ENCODE measurements at places on chromosomes 4 and X.
A peak's percentile ranks its signal among the peaks of the same experiment; 100 is the strongest.

- DNase-seq: no peak
These were observed 2156.6 kb upstream of the TENM3 start for GRCh38 chr4:180086480-180087190.

DNA sequence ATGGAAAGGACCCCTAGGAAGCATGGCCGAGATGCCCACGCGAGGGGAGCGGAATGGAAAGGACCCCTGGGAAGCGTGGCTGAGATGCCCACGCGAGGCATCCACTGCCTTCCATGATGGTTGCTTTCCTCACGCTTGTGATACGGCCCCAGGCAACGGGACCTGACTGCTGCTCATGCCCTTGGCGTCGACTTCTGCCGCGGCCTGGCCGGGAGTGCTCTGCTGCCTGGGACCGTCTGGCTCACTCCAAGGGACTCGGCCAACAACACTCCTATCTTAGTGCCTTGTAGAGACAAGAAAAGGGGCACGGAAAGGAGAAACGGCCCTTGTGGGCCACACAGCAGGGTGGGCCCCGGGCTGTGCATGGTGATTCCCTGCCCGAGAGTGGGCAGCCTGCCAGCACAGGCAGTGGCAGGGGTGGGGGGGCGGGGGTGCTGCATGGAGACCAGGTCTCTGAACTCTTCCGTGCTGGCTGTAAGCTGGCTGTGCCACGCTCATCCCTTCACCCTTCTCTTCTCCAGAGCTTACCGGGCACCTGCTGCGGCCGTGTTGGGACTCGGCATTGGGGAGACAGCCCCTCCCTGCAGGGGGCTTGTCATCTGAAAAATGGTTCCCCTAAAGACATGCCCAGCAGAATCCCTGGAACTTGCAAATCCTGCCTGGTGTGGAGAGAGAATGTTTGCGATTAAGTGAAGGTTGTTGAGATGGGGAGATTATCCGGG is 38.6 kb upstream of the HMX1 start:
- DNase-seq: no peak

DNA sequence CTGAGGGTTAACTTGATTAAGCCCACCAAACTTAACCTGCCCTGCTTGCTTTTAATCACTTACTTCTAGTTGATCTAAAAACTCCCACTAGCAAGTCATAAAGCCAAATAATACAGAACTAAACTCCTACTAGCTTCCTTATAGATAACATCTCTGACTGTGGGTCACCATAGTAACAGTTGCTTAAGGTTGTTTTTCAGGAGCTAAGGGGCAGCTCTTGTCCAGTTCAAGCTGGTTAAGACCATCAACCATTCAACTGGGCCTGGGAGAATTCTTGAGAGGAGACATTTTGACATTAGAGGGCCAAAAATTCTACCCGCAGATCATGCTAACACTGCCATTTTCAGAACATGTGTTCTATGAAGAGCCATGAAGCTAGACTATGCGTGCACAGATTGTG is 67.0 kb downstream of the UCHL1 start:
- DNase-seq: no peak

DNA sequence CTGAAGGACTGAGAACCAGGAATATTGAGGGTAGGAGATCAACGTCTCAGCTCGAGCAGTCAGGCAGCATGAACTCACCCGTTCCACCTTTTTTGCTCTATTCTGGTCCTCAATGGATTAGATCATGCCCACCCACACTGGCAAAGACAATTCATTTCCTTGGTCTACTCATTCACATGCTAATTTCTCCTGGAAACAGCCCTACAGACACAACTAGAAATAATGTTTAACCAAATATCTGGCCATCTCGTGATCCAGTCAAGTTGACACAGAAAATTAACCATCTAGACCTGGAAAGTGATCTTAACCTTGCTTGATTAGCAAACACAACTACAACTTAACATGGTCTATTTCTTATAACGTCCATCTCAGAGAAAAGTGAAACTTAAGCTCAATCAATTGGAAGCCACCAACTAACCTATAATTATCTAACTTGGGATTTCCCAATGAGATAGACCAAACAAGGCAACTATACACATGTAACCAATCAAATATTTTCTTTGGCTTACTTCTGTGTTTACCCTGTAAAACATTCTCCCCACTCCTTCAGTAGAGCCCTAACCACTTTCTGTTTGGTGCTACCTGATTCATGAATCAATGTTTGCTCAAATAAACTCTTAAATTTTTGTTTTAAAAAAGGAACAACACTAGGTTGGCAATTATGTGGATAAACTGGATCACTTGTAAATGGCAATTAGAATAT is 69.7 kb upstream of the MAMLD1 start:
- DNase-seq: no peak

DNA sequence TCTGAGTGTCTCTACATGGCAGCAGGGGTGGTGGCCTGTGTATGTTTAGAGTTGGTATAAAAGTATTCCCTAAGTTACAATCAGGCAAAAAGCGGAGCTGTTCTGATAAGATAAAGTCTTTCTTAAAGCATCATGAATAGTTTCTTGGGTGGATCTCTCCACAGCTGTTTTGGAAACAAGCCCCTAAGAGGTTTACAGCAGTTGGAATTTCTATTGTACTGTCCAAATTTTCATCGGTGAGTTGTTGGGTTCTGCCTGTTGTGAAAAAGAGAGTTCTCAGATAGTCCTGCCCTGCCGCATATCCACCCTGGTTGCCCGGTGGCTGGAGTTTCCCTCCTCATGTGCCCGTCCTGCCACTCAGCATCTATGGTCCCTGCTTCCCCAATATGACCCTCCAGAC is 50.1 kb downstream of the C4orf51 start:
- no peak for DNase-seq

GRCh38 chrX:119062750-119063374 is 9.9 kb upstream of the CT47C1 start:
- no peak for DNase-seq

DNA sequence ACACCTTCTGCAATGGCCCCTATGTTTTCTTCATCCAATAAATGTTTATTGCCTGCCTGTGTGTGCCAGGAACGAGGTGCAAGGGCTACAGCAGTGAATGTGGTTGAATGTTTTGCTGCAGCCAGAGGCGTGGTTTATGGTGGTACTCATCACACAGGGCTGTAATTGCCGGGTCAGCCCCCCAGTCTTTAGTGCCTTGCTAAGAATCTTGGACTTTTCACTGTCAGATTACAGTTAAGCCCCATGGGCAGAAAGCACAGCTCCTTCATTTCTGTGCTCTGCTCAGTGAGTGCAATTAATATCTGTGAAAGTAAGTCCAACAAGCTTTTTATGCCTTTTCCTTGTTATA is 67.8 kb downstream of the TAPT1 start:
- DNase-seq: no peak

- no peak for DNase-seq
These were observed 47.4 kb downstream of the WWC2 start for GRCh38 chr4:183146478-183146877.

DNA sequence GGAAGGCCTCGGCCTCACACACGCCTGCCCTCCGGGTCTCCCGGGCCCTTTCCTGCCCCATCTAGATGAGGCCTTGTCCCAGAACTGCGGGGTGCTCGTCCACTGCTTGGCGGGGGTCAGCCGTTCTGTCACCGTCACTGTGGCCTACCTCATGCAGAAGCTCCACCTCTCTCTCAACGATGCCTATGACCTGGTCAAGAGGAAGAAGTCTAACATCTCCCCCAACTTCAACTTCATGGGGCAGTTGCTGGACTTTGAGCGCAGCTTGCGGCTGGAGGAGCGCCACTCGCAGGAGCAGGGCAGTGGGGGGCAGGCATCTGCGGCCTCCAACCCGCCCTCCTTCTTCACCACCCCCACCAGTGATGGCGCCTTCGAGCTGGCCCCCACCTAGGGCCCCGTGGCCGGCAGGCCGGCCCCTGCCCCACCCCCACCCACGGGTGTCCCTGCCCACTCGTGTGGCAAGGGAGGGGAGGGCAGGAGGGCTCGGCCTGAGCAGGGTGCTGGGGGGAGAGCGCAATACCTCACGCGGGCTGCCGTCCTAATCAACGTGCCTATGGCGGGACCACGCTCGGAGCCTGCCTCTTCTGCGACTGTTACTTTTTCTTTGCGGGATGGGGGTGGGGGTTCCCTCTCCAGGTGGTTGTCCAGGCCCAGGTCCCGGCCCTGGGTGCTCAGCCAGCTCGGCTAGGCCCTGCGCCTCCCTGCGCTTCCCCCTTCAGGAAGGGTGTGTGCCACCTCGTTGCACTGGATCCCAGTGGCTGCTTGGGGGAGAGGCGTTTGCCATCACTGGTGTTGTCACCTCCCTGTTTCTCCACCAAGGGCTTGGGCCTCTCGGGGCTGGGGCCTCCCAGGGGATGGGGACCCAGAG is 3.1 kb downstream of the DUSP9 start:
- no peak for DNase-seq

- peak; percentile 11 for DNase-seq
These were observed 29.0 kb downstream of the F9 start for GRCh38 chrX:139559383-139560042.

GRCh38 chr4:7073526-7074390 is 5.9 kb upstream of the GRPEL1 start:
- peak; percentile 43 for DNase-seq

GRCh38 chrX:154516656-154517100 is 646 bp upstream of the FAM3A start:
- no peak for DNase-seq

DNA sequence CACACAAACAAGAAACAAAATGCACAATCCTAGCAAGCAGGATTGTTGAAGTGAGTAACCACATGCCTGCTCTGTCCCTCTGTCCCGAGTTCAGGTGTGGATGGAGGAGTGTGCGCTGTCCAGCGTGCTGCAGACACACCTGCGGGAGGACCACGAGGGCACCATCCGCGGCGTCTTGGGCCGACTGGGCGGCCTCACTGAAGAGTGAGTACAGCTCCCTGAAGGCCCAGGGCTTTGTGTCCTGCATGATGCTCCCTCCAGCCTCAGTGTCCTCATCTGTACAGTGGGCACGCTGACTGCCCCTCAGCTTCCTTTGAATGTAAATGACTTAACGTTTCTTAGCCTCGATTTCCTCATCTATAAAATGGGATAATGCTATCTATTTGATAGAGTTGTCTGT is 82.5 kb downstream of the EVC start:
- DNase-seq: no peak

- no peak for DNase-seq
These were observed 447.8 kb downstream of the FAT4 start for GRCh38 chr4:125762537-125762936.

GRCh38 chr4:156560701-156561100 is 410.9 kb downstream of the PDGFC start:
- DNase-seq: no peak

GRCh38 chr4:78720994-78721677 is 55.0 kb upstream of the BMP2K start:
- DNase-seq: no peak

GRCh38 chr4:16083241-16084191 is at the start of gene PROM1:
PROM1 (minus strand) TSS chr4:16084023; CDS start chr4:16075906, 8,117 bp downstream.
- DNase-seq: peak; percentile 54

- no peak for DNase-seq
These were observed 29.5 kb upstream of the NUP54 start for GRCh38 chr4:76177709-76178108.

GRCh38 chr4:14631806-14632440 is 370.4 kb upstream of the CPEB2 start:
- no peak for DNase-seq

DNA sequence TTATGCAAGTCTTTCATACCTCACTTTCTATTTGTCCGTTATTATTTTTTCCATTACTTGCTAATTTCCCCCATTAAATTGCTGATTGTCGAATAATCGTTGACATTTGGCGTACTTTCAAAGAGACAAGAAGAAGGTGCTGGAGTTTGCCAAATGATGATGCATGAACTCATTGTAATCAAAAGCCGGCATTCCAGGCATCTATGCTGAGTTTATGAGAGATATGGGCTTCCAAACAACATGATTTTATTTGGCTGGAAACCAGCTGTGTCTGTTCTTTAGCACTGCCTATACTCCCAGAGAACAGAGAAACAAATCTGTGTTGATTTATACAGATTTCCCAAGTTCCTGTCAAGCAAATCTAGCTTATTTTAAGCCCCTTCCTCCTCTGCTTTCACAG is 80.8 kb upstream of the RPS6KA3 start:
- no peak for DNase-seq

DNA sequence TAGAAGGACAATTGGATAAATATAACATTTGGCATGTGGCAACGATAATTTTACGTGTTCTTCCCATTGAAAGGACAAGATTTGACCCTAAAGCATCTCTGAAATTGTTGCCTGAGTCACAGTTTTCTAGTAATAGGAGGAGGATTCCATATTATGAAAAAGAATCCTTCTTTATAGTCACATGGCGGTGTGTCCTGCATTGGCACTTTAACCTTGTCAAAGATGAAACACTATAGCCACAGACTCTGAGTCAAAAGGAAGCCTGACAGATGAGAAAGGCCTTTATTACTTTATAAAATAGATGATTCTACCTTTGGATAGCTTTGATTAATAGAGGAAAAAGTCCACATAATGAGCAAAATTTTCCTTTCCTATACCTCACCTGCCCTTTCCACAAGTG is 11.5 kb downstream of the LNX1 start:
- no peak for DNase-seq

DNA sequence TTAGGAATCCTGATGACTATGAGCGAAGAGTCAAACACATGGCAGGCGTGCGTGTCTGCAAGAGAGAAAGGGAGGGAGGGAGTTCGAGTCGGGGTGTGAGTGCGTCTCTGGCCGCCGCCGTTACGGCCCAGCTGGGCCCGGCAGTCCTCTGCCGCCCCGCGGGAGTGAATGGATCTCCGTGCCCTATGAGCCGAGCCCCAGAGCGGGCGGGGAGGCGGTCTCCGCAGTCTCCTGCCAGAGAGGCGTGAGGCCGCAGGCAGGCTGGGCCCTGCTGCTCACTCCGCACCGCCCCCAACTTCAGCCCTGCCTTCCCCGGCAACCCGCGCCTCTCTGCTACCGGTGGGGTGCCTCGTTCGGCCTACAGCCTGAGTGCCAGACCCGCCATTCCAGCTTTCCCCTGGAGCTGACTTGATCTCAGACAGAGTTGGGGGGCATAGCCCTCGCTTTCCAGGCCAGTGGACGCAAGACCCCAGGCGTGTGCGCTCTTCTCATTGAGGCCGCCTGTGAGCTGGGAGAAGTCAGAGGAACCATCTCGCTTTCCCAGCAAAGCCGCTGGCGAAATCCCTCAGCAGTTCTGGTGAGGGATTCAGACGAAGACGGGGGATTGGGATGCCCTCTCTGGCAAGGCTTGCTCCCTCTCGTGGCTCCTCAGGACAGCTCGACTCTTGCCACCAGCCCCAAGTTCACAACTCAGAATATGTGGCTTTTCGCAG is 1.4 kb downstream of the SLC16A2 start:
- peak; percentile 1 for DNase-seq

DNA sequence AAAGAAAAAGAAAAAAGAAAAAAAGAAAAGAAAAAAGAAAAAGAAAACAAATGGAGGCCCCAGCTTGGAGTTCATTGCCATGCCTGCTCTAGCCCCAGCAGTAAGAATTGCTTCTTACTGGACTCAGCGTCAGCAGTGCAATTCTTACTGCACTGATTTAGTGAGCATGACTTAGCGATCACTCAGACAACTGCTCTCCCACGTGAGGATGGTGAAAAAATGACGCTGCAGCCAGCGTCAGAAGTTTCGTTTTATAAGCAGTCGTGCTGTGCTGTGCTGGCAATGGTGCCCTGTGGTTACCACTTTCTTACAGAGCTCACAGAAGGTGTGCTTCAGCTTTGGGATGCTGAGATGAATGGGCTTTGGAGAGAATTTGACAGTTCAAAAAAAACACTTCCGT is 68.3 kb upstream of the DDX3X start:
- DNase-seq: no peak

GRCh38 chr4:137427411-137427810 is 104.9 kb downstream of the PCDH18 start:
- DNase-seq: no peak

GRCh38 chr4:155722816-155723499 is 35.9 kb upstream of the GUCY1B1 start:
- DNase-seq: peak; percentile 73

GRCh38 chrX:11557120-11557519 is 108.6 kb downstream of the ARHGAP6 start:
- DNase-seq: no peak
